Stimulated activated CD4-positive, alpha-beta T cell treated with anti-CD3 and anti-CD28 coated beads, Interleukin-1b, Interleukin-23, amount 100 ng/mL, for 1 hour (primary cell): ENCODE measurements at places on chromosomes 6 and 20.
A peak's percentile ranks its signal among the peaks of the same experiment; 100 is the strongest.

- no peak for DNase-seq
These were observed 19.2 kb upstream of the BPIFB1 start for GRCh38 chr20:33263784-33264183.

- no peak for DNase-seq
These were observed 60.2 kb downstream of the RBM38 start for GRCh38 chr20:57451431-57451794.

DNA sequence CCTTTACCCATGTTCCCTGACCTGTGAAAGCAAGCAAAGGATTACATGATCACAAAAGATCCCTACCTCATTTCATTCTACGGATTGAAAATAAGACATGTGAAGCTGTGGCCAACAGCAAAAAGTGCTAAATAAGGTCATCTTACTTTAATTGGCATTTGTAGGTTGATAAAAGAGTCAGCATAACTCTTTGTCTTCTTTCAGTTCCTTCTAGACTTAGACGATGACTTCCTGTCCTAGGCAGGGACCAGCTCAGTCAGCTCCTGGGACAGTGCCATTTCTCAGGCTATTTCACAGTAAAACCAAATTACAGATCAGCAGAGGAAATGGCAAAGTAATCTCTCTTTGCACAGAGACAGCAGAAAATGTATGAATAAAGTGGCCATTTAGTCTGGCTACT lies 480.7 kb downstream of the RFPL4B start:
- DNase-seq = no peak

DNA sequence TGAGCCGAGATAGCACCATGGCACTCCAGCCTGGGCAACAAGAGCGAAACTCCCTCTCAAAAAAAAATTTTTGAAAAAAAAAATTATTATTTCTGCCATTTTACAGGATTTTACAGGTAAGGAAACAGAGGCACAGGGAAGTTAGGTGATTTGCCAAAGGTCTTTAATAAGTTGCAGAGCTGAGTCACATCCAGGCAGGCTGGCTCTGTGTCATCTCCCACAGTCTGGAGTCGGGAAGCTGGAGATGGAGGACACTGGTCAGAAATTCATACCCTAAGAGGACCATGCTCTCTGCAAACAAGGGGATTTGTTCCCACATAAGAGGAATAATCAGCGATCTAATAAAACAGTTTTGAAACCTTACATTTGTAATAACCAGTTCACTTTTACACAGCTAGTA lies 24.1 kb downstream of the HECA start:
- no peak for DNase-seq

- DNase-seq = no peak
These were observed 2.2 kb upstream of the ARID1B start for GRCh38 chr6:156774863-156775405.

DNA sequence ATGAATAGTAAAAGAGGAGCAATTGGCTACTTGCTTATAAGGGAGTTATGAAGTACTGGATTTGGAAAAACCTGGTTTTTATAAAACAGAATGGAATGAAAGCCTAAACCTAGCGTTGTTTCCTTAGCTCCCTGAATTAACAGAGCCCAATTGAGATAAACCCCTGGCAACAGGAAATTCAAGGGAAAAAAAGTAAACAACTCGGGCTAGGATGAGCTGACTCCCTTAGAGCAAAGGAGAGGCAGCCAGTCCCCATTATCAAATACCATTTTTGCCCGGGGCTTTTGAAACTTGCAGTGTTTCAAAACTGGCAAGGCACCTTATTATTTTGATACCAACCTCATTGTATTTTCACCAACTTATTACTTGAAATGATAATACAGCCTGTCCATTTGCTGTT lies 587.5 kb downstream of the CD109 start:
- DNase-seq = no peak

DNA sequence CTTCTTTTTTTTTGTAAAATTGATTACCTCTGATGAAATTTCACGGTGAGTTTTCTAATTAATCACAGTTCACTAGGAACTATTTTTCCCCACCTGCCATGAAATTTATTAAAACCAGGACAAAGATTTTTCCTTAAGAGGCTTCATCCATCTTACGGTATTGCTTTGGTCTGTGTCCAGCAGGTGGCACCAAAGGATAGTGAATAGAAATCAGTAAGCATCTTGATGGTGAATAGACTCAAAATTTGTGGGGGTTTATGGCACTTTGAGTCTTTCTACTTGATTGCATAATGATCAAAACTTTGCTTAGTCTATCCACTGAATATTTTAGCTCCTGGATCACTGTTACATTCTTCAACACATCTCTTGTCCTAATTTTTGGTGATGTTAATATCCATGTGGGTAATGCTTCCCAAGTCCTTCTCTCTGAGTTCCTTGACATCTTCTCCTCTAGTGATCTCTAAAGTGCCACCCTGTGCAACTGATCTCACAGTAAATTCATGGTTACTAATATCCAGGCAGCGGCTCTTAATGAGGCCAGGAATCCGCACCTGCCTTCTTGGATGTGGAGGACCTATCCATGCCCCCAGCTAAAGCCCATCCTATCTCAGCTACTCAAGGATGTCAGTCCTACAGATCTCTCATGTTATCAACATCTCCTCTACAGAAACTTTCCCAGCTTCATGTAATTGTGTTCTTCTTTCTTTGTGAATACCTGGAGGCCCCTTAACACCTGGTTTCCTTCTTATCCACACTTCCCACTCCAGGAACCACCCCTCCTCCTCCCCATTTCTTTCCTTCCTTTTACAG lies 54.5 kb downstream of the STMND1 start:
- peak; percentile 10 for DNase-seq

GRCh38 chr6:156351346-156351966 lies 425.7 kb upstream of the ARID1B start:
- no peak for DNase-seq
